Activated CD8-positive, alpha-beta T cell treated with anti-CD3 and anti-CD28 coated beads for 36 hours (primary cell): ENCODE measurements at places on chromosomes 1 and 21. TPM values are rescaled to one million over a fixed set of nuclear protein-coding genes. Genes with fewer than 3 reads are reported as not detected.
A peak's percentile ranks its signal among the peaks of the same experiment; 100 is the strongest.

GPATCH3 gene
- 9.6 TPM for total RNA-seq

DNA sequence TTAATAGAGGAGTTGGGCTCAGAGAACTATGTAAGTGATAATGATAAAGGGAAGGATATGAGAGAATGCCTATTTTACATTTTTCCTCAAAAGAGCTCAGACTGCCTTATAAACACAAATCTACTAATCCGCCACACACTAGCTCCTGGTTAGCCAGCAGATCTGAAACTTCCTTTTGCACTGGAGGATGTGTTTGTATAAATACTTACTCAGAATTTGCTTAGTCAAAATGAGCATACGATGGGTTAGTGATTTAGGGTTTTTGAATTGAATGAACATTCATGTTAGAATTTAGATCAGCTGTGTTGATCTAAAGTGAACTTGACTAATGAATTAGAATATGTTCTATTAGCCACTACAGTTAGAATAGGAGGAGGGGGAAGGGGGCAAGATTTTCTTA is 9.1 kb upstream of the IER5 start:
- peaks cover 9% of the 10 kb centered on the region for H3K4me1 ChIP-seq
- H3K36me3 ChIP-seq: no peaks in the 10 kb centered on the region
- H3K27ac ChIP-seq: no peak overlapping the region
- peaks cover 9% of the 10 kb centered on the region for H3K27me3 ChIP-seq

- no peak for DNase-seq
- H3K4me1 ChIP-seq: peaks cover 3% of the 10 kb centered on the region
- H3K27ac ChIP-seq: no peak overlapping the region
- H3K4me3 ChIP-seq: no peak overlapping the region
- no peaks in the 10 kb centered on the region for H3K36me3 ChIP-seq
Measured at GRCh38 chr1:159958719-159959380, 4.8 kb upstream of the SLAMF9 start.

GRCh38 chr1:5938101-5938646 is 54.1 kb downstream of the NPHP4 start:
- DNase-seq: no peak
- no peak overlapping the region for H3K4me3 ChIP-seq
- no peak overlapping the region for H3K27ac ChIP-seq
- no peaks in the 10 kb centered on the region for H3K27me3 ChIP-seq

- no peak overlapping the region for H3K4me3 ChIP-seq
- H3K27ac ChIP-seq: no peak overlapping the region
- H3K36me3 ChIP-seq: peaks cover 43% of the 10 kb centered on the region
Measured at GRCh38 chr1:113118266-113118665, 45.3 kb downstream of the LRIG2 start.

- no peak overlapping the region for H3K4me3 ChIP-seq
- H3K27ac ChIP-seq: peak overlapping the region; percentile 65
- H3K27me3 ChIP-seq: no peaks in the 10 kb centered on the region
- H3K4me1 ChIP-seq: peaks cover 3% of the 10 kb centered on the region
Measured at GRCh38 chr1:11245904-11246719, 16.2 kb downstream of the MTOR start.

GRCh38 chr1:91781371-91781825 is 104.6 kb downstream of the TGFBR3 start:
- H3K4me3 ChIP-seq: no peak overlapping the region
- H3K27ac ChIP-seq: no peak overlapping the region
- peaks cover 4% of the 10 kb centered on the region for H3K36me3 ChIP-seq
- DNase-seq: no peak
- peaks cover 10% of the 10 kb centered on the region for H3K4me1 ChIP-seq

GRCh38 chr1:64881281-64881680 is 85.1 kb downstream of the JAK1 start:
- H3K27ac ChIP-seq: peak overlapping the region; percentile 16
- H3K27me3 ChIP-seq: no peaks in the 10 kb centered on the region
- H3K4me3 ChIP-seq: no peak overlapping the region
- DNase-seq: no peak

HTR6 gene
- not detected for total RNA-seq

DNA sequence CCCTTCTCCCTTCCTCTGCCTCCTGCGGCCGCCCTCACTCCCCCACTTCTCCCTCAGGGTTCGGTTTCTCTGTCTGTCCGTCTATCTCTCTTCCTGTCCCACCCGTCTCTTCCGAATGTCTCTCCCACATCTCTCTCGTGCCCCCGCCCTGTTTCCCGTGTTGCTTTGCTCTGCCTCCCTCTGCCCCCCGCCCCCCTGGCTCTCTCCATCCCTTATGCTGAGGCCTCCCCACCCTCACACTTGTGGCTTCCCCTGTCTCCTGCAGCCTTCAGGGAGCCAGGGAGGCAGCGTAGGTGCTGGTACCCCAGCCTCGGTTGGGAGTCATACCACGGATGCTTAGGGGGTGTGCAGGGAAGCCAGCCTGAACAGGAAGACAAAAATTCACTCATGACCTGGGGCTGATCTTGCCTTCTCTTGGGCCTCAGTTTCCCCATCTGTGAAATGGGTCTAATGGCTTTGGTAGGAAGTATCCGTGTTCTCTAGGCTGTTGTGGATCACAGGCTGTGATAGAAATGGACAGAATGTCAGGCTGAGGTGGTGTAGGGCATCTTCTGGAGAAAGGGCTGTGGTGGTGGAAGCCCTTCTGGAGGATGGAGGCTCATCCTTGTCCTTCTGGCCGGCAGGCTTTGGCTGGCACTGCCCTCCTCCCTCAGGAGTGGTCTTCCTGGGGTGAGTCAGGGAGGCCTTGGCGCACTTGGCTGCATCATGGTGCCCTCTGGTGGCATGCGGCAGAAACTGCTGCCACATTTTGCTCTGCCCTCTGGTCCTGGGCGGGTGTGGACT is 55.5 kb downstream of the FOXO6 start:
- no peaks in the 10 kb centered on the region for H3K4me1 ChIP-seq
- H3K27ac ChIP-seq: no peak overlapping the region
- H3K36me3 ChIP-seq: no peaks in the 10 kb centered on the region
- H3K4me3 ChIP-seq: no peak overlapping the region

- no peak overlapping the region for H3K27ac ChIP-seq
- DNase-seq: no peak
- no peak overlapping the region for H3K4me3 ChIP-seq
- H3K27me3 ChIP-seq: peaks cover 2% of the 10 kb centered on the region
- no peaks in the 10 kb centered on the region for H3K4me1 ChIP-seq
Measured at GRCh38 chr1:237309595-237310118, 267.7 kb downstream of the RYR2 start.

DNA sequence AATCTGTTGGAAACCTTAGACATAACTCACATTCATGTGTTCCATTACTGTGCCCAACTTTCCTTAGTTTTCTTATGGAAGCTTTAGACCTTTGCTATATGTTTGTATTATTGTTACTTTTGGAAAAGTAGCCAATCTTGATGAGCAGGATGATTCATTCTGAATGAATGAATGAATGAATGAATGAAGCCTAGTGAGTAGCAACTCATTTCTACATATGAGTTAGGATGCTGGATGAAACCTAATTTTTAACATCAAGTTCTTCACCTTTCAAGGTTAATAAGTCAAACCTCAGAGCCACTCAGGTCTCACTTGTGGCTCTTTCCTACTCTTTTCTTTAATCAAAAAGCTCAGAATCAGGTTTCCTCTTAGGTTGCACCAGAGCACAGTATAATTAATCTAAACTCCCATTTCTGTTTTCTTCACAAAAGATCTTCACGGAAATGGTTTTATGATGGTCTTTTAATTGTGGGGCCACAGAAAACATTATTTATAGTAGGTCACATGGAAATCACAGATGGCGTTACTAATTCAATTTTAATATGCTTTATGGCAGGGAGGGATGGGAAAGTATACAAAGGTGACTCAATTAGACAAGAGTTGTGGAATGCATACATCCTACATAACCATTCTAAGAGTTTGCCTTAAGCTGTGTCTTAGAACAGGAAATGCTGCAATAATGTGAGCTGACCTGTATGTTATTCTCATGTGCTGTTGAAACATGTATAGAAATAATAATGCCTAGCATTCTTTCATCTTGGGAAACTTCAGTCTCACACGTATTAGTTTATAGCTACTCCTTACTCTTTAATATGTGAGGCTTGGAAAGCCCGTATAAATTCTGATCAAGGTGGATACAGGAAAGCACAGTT is 4.5 kb upstream of the DDX59 start:
- no peak for DNase-seq
- peak overlapping the region; percentile 22 for H3K27ac ChIP-seq
- H3K36me3 ChIP-seq: no peaks in the 10 kb centered on the region
- H3K4me1 ChIP-seq: peaks cover 19% of the 10 kb centered on the region
- no peaks in the 10 kb centered on the region for H3K27me3 ChIP-seq
- H3K4me3 ChIP-seq: no peak overlapping the region

KCNJ10 gene
- total RNA-seq: 0.29 TPM

DNA sequence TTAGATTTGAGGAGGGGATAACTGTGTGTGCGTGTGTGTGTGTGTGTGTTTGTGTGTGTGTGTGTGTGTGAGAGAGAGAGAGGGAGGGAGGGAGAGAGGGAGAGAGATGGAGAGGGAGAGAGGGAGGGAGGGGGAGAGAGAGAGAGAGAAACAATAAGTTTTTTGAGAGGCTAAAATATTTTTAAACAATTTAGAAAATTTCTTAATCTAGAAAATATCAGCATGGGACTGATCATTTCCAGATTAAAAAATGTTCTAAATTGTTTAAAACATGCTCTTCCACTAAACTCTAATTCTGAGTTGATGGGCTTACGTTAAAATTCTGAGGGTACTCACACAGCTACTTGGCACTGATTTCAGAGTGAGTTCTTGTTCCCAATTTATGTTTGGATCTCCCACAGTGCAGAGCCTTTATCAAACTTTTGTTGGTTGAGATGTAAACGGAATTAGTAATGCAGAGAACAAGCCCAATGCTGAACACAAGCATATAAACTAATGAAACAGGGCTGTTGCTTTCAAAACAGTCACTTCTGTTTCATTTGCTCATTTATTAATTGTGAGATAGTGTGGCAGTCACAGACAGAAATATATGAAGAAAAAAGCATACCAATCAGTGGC is 73.4 kb upstream of the RGS2 start:
- no peaks in the 10 kb centered on the region for H3K36me3 ChIP-seq
- no peaks in the 10 kb centered on the region for H3K27me3 ChIP-seq
- H3K4me1 ChIP-seq: peaks cover 2% of the 10 kb centered on the region
- H3K27ac ChIP-seq: no peak overlapping the region
- no peak for DNase-seq

GRCh38 chr1:244603498-244603897 is 49.4 kb upstream of the DESI2 start:
- H3K4me3 ChIP-seq: no peak overlapping the region
- no peaks in the 10 kb centered on the region for H3K36me3 ChIP-seq
- H3K27me3 ChIP-seq: peaks cover 6% of the 10 kb centered on the region
- no peak overlapping the region for H3K27ac ChIP-seq
- no peak for DNase-seq

DNA sequence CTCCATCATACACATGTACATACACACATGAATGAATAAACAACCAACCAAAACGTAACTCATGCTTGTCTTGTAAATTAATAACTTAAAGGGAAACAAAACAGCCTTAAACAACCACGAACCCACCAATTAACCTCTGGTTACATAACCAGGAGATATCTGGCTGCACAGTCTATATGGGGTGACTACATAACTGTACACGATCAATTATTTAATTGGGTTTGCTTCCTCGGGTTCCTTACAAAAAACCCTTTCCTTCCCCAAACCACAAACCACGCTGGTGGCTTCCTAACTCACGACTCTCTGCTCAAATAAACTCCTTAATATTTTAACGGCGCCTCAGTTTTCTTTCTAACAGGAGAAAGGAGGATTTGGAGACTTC is 744 bp downstream of the ZNF670 start:
- peak overlapping the region; percentile 90 for H3K27ac ChIP-seq
- H3K36me3 ChIP-seq: peaks cover 33% of the 10 kb centered on the region
- H3K4me1 ChIP-seq: peaks cover 30% of the 10 kb centered on the region
- peaks cover 5% of the 10 kb centered on the region for H3K27me3 ChIP-seq
- no peak for DNase-seq

GRCh38 chr1:182823220-182823619 is 15.9 kb upstream of the DHX9 start:
- DNase-seq: no peak
- peaks cover 2% of the 10 kb centered on the region for H3K4me1 ChIP-seq
- H3K27me3 ChIP-seq: no peaks in the 10 kb centered on the region
- no peak overlapping the region for H3K4me3 ChIP-seq
- H3K36me3 ChIP-seq: peaks cover 14% of the 10 kb centered on the region
